ENCODE measurements at places on chromosomes 12 and 14. TPM values are rescaled to one million over a fixed set of nuclear protein-coding genes. Genes with fewer than 3 reads are reported as not detected.
A peak's percentile ranks its signal among the peaks of the same experiment; 100 is the strongest.

- peak; percentile 46 for DNase-seq
Measured at GRCh38 chr14:49879646-49880204, 13.2 kb upstream of the ARF6 start.

- DNase-seq = no peak
Measured at GRCh38 chr14:68426661-68427549, 366.0 kb downstream of the ZFP36L1 start.

Gene OAS2
- 0.48 TPM for total RNA-seq

DNA sequence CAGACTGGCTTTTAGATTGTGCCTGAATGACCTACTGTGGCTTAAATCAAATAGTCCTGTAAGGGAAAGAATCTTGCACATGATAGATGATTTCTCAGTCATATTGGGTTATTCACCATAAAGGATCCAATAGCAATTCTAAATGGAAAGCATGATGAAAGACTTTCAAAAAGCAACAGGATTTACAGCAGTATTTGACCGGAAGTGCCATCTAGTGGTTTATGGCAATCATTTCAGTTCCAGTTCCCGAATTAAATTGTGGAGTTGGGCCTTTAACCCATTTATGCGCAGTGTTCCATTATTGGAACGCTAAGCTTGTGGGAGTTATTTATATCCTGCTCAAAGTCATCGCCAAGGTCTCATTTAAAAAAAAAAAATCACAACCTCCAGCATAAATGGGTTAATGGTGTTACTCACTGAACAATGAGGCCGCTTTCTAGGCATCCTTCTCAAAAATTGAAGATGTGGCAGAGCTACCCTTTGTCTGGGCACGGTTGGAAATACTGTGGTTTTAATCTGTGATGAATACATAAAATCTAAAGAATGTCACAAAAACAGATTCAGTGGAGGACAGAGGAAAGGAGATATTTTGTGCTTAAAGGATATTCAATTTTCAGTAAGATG lies 60.8 kb upstream of the REP15 start:
- DNase-seq = peak; percentile 62

- DNase-seq = no peak
Measured at GRCh38 chr12:19130224-19131024, 891 bp downstream of the PLEKHA5 start.

DNA sequence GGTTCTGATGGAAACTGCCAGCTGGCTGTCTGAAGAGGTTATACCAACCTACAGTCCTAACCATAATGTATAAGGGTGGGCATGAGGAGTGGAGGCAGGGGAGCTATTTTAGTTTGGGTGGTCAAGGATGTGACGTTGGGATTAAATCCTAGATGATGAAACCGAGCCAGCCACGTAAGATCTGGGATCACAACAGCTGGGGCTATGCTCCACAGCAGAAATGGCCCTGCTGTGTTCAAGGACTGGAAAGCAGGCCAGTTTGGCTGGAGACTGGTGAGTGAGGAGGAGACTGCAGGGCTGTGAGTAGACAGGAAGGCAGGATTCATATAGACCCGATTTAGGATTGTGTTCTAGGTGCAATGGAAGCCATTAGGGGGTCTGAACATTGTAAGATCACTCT lies 66.1 kb downstream of the SAMD4A start:
- DNase-seq = no peak

DNA sequence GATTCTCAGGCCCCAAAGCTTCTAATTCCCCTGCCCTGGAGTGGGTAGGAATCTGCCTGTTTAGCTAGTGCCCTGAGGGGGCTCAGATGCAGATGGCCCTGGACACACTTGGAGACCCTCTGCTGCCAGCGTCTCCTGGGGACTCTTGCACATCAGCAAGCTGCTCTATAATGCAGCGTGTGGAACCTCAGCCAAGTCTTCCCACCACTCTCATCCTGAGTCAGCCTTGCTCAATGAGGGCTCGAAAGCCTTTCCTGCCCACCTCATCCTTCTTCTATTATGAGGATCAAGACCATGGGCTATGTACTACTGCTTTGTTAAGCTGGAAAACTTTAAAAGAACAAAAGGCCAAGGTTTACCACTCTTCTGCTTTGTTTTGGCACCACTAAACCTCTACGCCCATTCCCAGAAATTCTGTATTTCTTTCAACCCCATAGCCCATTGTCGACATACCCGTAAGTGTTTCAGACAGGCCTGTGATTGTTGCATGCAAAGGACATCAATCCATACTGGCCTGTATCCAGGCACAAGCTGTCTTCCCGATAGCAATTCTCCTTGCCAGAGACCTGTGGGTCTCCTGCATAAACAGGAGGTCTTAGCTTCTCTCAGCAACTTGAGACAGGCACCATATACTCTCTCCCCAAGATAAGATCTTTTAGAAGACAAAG lies 246.9 kb downstream of the DPF3 start:
- DNase-seq = no peak

Gene PGF
- 2.7 TPM for total RNA-seq

GRCh38 chr14:33239465-33239864 lies 300.8 kb downstream of the NPAS3 start:
- DNase-seq = no peak

Gene CACNA1C
- total RNA-seq = 10.7 TPM

Gene RIMBP2
- total RNA-seq = not detected

DNA sequence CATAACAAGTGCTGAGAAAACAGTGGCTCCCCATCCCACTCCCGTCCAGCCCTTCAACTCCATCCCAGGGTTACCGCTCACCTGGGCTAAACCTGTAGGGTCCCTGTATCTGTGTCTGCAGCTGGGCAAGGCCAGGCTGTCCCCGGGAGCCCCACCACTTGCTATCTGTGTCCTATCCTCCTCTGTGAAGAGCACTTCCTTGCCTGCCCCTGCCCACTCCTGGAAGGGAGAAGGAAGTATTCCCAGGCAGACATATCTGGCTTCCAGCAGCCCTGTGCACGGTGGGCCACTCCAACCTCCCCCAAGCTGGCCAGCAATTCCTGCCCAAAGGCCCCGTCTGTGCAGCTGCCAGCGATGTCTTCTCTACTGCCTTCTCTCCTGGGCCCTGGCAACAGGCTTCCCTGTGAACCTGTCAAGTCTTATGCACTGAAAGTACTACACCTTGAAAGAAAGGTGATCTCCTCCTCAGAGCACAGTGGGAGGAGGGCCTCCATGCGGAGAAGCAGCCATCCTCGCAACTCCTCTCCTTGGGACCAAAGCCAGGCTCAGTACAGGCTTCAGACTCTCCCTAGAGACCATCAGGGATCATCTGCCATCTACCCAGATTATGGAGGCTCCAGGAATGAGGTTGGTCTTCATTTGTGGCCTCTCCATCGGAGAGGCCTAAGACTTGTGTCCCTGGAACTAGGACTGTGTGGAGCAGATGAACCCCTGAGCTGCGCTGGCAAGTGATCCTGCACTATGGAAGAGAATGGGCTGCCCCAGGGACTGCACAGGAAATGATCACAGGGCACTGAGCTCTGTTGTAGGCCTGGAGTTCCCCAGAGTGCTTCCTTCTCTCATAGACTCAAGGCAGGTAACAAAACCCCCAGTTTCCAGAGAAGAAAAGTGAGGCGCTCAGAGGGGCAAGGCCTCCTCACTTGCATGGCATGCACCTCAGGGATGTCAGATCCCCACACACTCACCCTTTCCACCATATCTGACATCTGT lies 663.6 kb downstream of the BCL11B start:
- DNase-seq = no peak

GRCh38 chr14:20494935-20495766 lies 10.2 kb upstream of the RNASE10 start:
- no peak for DNase-seq

- no peak for DNase-seq
Measured at GRCh38 chr12:123595729-123596128, 6.2 kb upstream of the DDX55 start.

DNA sequence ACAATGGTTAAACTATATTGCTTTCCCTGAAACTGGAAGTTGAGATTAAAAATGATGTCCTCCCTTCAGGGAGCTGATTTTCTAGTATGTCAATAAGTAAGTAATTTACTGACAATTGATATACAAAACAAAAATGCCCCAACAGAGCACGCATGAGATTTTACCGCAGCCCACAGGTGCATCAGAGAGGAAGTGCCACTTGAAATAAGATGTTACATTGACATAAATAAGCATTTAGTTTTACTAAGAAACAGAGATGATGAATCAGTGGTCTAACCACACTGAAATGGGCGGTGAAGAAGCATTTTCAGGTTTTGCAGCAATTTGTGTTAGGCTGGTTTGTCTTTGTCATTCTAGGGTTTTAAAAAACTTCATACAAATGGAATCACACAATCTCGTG lies 8.8 kb upstream of the CLECL1 start:
- no peak for DNase-seq

DNA sequence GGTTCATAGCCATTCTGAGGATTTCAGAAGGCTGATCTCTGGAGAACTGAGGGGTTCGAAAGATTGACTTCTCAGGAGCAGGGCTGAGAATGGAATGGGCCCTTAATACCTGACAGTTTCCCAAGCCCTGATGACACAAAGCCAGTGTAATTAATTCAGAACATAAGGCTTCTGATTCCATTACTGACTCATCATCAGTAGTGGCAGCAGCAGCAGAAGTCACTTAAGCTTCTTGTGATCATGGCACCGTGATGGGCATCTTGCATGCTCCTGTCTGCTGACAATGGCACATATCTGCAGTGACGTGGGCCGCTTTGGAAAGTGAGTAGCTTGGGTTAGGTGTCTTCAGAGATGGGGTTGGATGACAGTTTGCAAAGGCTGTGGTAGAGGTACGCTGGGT lies 38.2 kb upstream of the GSG1 start:
- no peak for DNase-seq

GRCh38 chr14:73058922-73059673 lies 764 bp downstream of the RBM25 start:
- DNase-seq = peak; percentile 41

- no peak for DNase-seq
Measured at GRCh38 chr12:98901189-98901588, 256.1 kb downstream of the APAF1 start.

Gene TTLL5
- 22.5 TPM for total RNA-seq

GRCh38 chr14:104931771-104932675 lies 7.3 kb downstream of the PLD4 start:
- no peak for DNase-seq

All from HFFc6 (cell line).